ENCODE measurements at places on chromosomes 5 and 9. TPM values are rescaled to one million over a fixed set of nuclear protein-coding genes. Genes with fewer than 3 reads are reported as not detected.
A peak's percentile ranks its signal among the peaks of the same experiment; 100 is the strongest.

FBP2 gene
- not detected for total RNA-seq

IL5 gene
- total RNA-seq, result not detected

PCDHB10 gene
- total RNA-seq, result 3.6 TPM

DNA sequence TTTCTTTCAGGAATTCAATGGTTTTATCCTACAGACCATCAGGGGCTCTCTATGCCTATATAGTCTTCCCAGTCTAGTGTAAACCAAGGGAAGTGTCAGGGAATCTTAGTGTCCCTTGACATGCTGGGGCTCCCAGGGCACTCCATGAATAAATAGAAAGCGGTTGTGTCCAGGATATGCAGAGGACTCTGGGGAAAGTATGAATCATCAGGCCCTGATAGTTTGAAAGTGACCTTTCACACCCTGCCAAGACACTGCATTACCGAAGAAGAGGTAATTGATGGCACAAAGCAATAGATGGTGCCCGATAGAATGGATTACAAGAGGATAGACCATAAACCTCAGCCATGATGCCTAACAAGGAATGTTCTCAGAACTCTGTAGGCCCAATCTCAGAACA is 163.3 kb upstream of the DAPK1 start:
- DNase-seq, result no peak
- H3K4me1 ChIP-seq, result no peaks in the 10 kb centered on the region
- no peak overlapping the region for H3K27ac ChIP-seq
- H3K4me3 ChIP-seq, result no peak overlapping the region
- H3K36me3 ChIP-seq, result no peaks in the 10 kb centered on the region
- H3K27me3 ChIP-seq, result no peaks in the 10 kb centered on the region

GRCh38 chr5:154519359-154519758 is 41.3 kb upstream of the HAND1 start:
- H3K4me3 ChIP-seq, result no peak overlapping the region
- H3K4me1 ChIP-seq, result no peaks in the 10 kb centered on the region
- no peaks in the 10 kb centered on the region for H3K36me3 ChIP-seq
- no peak for DNase-seq

DNA sequence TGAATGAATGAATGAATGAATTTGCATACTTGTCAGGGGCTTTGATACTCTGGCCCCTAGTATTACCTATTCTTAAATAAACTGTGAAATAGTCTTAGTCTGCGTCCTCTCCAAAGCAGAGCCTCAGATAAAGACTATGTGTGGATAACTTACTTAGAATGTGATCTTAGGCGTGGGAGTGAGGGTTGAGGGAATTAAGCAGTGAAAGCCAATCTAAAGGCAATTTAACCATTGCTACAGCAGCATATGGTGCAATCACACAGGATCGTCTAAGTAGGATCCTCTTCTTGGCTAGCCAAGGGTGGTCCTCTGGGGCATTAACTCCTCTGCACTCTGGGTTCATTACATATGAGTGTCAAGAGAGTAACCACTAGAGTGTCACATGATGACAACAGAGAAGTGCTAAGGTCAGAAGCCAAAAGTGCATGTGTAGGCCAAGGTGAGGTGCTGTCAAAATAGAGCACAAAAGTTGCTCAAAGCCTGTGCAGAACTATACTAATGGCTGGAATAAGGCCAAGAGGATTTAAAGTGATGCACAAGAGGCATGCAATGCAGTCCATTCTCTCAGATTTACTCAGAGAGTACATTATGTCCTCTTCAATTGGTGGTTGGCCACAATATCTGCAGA is 274.4 kb upstream of the SEMA6A start:
- H3K4me1 ChIP-seq, result no peaks in the 10 kb centered on the region
- no peak for DNase-seq
- H3K4me3 ChIP-seq, result no peak overlapping the region
- H3K36me3 ChIP-seq, result no peaks in the 10 kb centered on the region
- no peaks in the 10 kb centered on the region for H3K27me3 ChIP-seq

SUSD3 gene
- total RNA-seq, result 3.8 TPM

GRCh38 chr5:36722900-36723299 is 116.5 kb downstream of the SLC1A3 start:
- no peak overlapping the region for H3K4me3 ChIP-seq
- no peaks in the 10 kb centered on the region for H3K36me3 ChIP-seq
- DNase-seq, result no peak
- no peaks in the 10 kb centered on the region for H3K27me3 ChIP-seq
- no peak overlapping the region for H3K27ac ChIP-seq

GRCh38 chr9:131238402-131239021 is 37.8 kb downstream of the FAM78A start:
- H3K4me3 ChIP-seq, result no peak overlapping the region
- DNase-seq, result no peak
- H3K36me3 ChIP-seq, result no peaks in the 10 kb centered on the region
- H3K27me3 ChIP-seq, result no peaks in the 10 kb centered on the region

DNA sequence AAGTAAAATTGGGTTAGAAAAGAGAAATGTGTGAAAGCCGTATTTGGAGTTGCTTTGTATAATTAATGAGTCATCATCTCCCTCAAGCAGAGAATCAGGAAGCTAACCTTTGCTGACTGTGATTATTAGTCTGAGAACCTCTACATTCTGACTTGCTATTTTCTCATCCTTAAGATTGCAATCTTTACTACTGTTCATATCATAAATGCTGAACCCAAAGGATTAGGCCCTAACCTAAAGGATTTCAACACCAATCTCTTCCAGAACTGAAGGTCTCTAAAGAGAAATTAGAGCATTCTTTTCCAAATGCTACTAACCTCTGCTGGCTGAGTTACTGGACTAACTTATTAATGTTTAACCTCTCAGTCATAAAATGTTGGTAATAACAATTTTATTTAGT is 538.1 kb upstream of the MEF2C start:
- no peaks in the 10 kb centered on the region for H3K27me3 ChIP-seq
- no peak for DNase-seq
- H3K4me3 ChIP-seq, result no peak overlapping the region
- no peaks in the 10 kb centered on the region for H3K36me3 ChIP-seq
- no peak overlapping the region for H3K27ac ChIP-seq

DNA sequence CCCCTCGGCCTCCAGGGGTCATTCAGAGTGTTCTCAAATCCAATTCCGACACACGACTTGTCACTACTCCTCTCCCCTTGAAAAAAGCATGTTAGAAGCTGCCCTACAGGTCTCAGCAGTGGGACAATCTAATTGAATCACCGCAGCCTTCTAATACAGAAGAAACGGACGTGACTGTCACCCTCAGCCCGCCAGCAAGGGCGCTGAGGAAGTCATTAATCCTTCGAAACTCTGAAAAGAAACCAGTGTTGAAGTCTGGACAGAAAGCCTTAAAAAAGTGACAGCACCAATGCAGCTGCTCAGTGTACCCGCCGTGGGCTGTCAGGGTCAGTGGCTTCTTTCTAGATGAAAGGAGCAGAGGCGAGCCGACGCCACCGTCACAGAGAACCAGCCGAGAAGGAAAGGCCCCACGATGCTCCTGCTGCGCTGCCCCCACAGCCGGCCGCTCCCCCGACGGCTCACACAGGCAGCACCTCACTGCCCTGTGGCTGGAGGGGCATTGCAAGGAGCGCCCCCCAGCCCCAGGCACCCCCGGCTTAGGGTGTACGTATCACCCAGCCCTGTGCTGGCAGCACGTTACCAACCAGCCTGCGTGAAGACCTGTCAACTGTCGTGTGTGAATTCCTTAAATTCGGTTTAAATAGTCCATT is 5.7 kb downstream of the BRD3OS start:
- H3K36me3 ChIP-seq, result peaks cover 9% of the 10 kb centered on the region
- H3K27ac ChIP-seq, result no peak overlapping the region
- peak; percentile 55 for DNase-seq
- no peaks in the 10 kb centered on the region for H3K27me3 ChIP-seq

- H3K4me3 ChIP-seq, result no peak overlapping the region
- H3K27ac ChIP-seq, result no peak overlapping the region
- H3K4me1 ChIP-seq, result peaks cover under 1% of the 10 kb centered on the region
These were observed 291.4 kb downstream of the CSNK1G3 start for GRCh38 chr5:123803359-123803758.

VCAN gene
- 513 TPM for total RNA-seq

- no peaks in the 10 kb centered on the region for H3K36me3 ChIP-seq
- no peak overlapping the region for H3K4me3 ChIP-seq
- no peaks in the 10 kb centered on the region for H3K4me1 ChIP-seq
- H3K27me3 ChIP-seq, result no peaks in the 10 kb centered on the region
These were observed 60.2 kb downstream of the CRB2 start for GRCh38 chr9:123416176-123416575.

DNA sequence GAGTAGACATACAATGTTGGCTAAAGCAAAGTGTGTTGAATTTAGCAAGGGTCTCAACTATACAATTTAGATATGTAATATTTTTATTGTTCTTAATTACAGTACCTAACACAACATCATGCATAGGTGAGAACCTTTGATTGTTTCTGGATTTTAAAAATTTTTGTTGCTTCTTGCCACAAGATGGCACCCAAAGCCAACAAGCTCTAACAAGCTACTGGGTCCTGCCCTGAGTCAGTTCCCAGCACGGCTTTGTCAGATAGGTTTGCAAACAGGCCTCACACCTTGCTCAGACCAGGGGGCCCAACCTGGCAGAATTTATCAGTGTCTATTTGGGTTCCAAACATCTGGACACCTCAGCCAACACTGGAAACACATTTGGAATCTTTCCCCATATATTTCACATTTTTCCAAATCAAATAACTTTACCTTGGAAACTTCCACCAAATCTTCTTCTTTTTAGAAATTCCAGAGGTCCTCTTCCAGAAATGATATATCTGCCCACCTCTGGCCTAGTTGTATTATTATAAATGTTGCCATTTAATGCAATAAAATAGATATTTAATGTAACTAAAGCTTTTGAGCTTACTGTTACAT is 49.5 kb upstream of the EGFLAM start:
- H3K27me3 ChIP-seq, result no peaks in the 10 kb centered on the region
- no peak overlapping the region for H3K4me3 ChIP-seq
- H3K27ac ChIP-seq, result no peak overlapping the region
- DNase-seq, result no peak
- no peaks in the 10 kb centered on the region for H3K4me1 ChIP-seq

DNA sequence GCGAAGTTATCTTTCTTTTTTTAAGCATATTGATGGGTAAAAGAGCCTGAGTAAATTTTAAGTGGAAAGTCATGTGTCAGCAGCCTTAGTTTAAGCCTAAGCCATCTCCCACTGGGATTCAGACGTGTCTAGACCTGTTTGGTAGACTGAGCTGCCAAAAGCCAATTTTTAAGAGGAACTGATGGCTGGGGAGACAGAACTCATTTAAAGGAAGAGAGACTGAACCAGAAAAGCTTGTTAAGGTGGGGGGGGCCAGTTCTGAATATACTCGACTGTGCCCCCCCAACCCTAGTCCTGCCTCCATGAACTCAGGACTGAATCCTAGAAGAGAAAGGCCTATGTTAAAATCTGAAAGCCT is 58.3 kb upstream of the PLPP1 start:
- no peak for DNase-seq
- no peaks in the 10 kb centered on the region for H3K27me3 ChIP-seq
- H3K4me1 ChIP-seq, result no peaks in the 10 kb centered on the region
- H3K36me3 ChIP-seq, result no peaks in the 10 kb centered on the region
- H3K27ac ChIP-seq, result no peak overlapping the region

DNA sequence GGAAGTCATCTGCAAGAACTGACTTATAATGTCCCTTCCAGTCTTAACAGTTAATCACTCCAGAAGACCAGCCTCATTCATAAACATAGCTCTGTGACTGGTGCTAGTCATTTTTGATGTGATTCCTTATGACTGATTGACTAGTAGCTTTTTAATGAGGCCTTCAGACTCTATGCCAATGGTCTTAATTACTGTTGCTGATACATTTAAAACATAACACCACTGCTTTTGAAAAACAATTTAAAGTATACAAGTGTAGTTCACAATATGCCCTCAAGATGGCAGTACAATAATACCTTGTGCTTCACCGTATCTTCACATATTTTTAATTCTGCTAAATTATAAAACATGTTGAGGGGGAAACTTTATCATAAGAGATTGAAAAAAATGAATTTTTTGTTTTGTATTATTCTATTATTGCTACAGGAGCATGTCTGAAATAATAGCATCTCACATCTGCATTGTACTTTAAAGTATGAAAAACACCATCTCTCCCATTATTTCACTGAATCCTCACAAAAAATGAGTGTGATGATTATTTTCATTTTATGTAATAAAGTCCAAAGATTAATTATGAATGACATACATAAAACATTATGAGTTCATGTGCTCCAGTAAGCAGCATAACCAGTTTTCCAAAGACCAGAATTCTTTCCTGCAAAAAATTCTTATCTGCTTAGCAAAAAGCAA is 55.2 kb upstream of the SHISAL2B start:
- no peaks in the 10 kb centered on the region for H3K4me1 ChIP-seq
- H3K36me3 ChIP-seq, result no peaks in the 10 kb centered on the region
- DNase-seq, result no peak
- H3K27me3 ChIP-seq, result no peaks in the 10 kb centered on the region
- no peak overlapping the region for H3K27ac ChIP-seq
- H3K4me3 ChIP-seq, result no peak overlapping the region

All from aorta (tissue), 5 donors.